Stimulated activated CD8-positive, alpha-beta memory T cell treated with anti-CD3 and anti-CD28 coated beads, Interleukin-4, amount 100 ng/mL, for 4 hours (primary cell): ENCODE measurements at places on chromosomes 13 and 19.

GRCh38 chr13:29922281-29922821 is 71.9 kb upstream of the UBL3 start:
- DNase-seq = no peak

DNA sequence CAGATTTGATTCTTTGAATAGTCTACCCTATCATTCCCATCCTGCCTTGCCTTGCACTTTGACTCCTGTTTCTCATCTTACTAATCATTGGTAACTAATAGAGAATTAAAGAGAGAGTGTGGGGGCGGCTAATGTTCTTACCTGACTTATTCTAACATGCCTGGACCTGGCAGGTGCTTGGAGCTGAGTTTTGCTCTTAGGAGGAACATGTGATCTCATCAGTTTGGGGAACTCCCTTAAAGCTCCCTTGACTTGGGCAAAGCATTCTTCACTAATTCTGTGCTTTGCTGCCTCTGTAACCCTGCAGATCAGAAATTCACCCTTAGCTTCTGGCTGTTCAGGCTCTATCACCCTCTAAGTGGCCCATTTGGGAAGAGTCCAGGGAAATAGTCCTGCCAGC is 861.1 kb downstream of the GPC5 start:
- no peak for DNase-seq

- no peak for DNase-seq
Measured at GRCh38 chr13:28357911-28358433, 137.0 kb downstream of the FLT1 start.

GRCh38 chr19:28402701-28403290 is 810.2 kb downstream of the UQCRFS1 start:
- no peak for DNase-seq
